ENCODE measurements at places on chromosomes 4 and X.

GRCh38 chr4:89486673-89487072 is 179.1 kb upstream of the GPRIN3 start:
- no peak for DNase-seq

GRCh38 chrX:112087545-112087944 is 5.0 kb upstream of the TRPC5 start:
- no peak for DNase-seq

DNA sequence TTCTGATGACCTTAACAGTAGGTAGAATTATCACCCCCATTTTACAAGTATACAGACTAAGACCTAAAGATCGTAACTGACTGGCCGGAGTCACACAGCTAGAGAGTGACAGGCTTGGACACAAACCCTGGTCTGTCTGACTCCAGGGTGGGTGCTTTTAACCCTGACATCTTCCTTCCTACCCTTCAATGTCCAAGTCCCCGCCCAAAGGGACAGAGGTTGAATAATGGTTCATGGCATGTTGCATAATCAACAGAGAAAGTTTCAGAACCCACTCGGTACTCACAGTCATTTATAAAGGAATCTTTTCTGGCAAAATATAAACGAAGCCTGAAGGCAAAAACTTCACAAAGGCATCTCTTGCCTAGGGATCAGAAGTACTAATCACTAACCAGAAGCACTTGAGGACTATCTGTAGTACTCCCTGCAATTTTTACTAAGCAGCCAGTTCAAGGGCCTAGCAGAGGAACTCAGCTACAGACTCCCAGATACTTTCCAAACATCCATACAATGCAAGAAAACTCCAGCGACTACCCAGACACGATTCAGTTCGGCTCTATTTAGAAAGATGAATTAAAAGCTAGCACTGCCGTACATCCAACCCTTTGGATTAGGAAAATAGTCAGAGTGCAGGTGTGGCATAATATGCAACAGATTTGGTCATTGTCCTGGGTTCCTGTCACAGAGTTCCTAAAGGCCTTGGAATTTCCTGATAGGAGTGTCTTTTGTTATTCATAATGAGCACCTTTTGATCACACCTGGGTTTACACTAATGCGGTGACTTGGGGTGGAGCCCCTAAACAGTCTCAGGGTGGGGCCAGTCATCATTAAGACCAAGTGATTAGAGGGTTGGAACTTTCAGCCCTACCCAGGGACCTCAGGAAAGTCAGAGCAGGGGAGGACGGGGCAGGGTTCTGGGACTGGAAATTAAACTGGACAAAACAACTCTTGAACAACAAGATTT is 44.0 kb downstream of the RELL1 start:
- DNase-seq: no peak

GRCh38 chrX:139889760-139890159 is 43.1 kb downstream of the ATP11C start:
- DNase-seq: no peak

- DNase-seq: no peak
These were observed 27.0 kb downstream of the ENPP6 start for GRCh38 chr4:184190711-184191110.

Data from activated T-helper 9 cell treated with anti-CD3 and anti-CD28 coated beads, Interleukin-2, amount 50 U/mL, for 16 hours (primary cell).